ENCODE measurements at places on chromosomes 1 and 21. TPM values are rescaled to one million over a fixed set of nuclear protein-coding genes. Genes with fewer than 3 reads are reported as not detected.

CD101 gene
- total RNA-seq: not detected

PODN gene
- 0.30 TPM for total RNA-seq

NTRK1 gene
- total RNA-seq: not detected

IL24 gene
- 0.34 TPM for total RNA-seq

RNU1-2 gene
- total RNA-seq: not detected

Measured in bronchus fibroblast of lung (primary cell).